ENCODE measurements at places on chromosomes 7 and 10.

DNA sequence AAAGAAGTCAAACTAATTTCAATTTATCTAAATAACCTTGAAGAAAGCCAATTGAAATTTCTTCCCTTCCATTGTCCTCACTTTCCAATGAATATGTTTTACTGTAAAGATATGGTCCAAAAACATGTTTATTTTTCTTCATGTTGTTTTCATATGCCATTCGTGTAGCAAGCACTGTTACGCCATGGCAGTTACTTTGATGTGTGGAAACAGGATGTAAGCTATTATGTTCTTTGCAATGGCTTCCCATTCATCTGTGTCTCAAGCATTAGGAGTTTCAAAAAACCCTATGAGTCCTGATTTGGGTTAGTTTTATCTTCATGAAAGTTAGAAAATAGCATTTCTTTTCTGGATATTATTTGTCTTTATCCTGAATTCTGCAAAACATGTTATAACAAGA lies 31.0 kb downstream of the GPR141 start:
- no peak for DNase-seq

DNA sequence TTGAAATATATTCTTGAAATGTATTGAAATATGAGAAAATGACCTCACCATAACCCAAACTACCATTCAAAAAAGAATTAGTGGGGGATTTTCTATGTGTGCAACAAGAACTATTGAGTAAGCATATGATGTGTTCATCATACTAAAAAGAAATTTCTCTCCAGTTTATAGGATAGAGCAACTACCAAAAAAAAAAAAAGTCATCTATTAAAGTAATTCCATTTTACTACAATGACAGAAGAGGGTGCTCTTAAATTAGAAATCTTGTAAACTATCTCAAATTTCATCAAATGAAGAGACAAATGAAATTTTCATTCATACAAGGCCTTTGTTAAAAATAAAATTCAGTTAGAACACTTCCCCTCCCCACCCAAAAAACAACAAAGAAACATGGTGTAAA lies 195.4 kb upstream of the PLXDC2 start:
- no peak for DNase-seq

- no peak for DNase-seq
Measured at GRCh38 chr7:137946011-137946410, 55.9 kb downstream of the CREB3L2 start.

GRCh38 chr7:15403751-15404150 lies 158.1 kb downstream of the AGMO start:
- DNase-seq: peak; percentile 17

DNA sequence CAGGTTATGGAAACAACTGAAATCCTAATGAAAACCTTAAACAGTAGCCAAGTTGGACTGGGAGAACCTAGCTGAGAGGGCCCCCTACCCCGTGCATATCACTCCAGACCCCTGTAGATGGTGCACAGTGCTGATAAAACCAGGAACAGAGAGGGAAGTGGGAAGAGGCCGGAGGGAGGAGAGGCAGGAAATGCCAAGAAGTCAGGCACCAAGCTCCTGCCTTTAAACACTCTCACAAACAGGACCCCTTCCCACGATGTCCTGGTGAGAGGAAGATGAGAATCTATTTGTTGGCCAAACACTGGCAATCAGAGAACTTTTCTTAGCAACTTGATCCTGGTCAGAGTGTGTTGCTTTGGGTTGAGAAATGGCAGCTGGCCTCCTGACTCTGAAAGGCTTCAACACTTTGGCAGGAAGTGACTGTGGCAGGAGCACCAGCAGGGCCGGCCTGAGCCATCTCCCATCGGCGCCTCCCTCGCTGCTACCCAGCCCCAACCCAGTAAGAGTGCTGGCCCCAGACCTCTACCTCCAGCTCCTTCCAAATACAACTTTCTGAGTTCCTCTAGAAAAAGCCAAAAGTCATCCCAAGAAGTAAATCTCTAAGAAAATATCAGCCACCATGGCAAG lies 39.5 kb downstream of the GSDME start:
- DNase-seq: no peak
